Mucosa of gallbladder (tissue), 1 donor: ENCODE measurements at places on chromosomes 11 and 22.

DNA sequence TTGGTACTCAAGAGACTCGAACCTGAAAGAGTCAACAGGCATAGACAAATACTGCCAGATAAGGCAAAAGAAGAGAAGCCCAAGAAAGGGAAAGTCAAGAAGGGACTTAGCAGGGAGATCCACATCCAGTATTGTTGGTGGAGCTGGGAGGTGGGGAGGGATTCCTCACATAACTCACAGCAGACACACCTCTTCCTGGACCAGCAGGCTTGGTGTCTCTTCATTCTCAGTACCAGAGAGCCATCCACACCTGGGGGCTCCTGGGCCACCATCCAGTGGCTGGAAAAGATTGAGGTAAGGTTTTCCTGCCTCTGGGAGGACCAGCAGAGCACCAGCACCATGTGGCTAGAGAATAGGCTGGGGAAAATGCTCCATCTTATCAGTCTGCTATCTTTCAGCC, 161.6 kb upstream of the SESN3 start:
- no peak for DNase-seq

- DNase-seq = no peak
Measured at GRCh38 chr11:92738276-92738675, 231.2 kb upstream of the MTNR1B start.

- DNase-seq = no peak
Measured at GRCh38 chr22:39631381-39632286, 61.1 kb downstream of the CACNA1I start.

GRCh38 chr11:76802151-76802550, 19.0 kb downstream of the TSKU start:
- no peak for DNase-seq

GRCh38 chr11:44854741-44855492, 95.8 kb downstream of the TP53I11 start:
- no peak for DNase-seq

GRCh38 chr11:47466701-47467250, 17.8 kb upstream of the RAPSN start:
- DNase-seq = peak; percentile 37

DNA sequence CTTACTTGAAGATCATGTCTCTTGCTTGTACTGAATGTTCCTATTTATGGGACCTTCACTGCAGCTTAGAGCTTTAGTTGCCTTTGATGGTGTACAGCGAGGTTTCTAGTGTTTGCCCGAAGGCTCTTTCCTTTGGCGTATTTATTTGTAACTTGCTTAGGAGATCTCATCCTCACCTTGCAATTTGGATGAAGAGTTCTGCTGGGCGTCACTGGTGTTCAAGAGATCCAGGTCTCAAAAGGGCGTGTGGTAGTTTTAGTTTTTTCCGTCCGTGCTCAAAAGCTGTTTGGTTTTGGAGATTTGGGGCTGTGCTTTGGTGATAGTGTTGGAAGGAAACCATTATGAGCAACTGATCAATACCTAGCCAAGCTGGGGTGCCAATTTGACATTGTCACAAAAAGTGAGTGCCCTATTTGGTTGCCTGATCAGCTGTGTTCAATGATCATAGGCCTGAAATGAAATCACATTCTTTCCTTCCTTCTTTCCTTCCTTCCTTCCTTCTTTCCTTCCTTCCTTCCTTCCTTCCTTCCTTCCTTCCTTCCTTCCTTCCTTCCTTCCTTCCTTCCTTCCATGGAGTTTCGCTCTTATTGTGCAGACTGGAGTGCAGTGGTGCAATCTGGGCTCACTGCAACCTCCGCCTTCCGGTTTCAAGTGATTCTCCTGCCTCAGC, 69.7 kb upstream of the GRAMD1B start:
- no peak for DNase-seq

- DNase-seq = no peak
Measured at GRCh38 chr11:10273738-10274137, 20.3 kb downstream of the SBF2 start.

GRCh38 chr22:17853073-17853472, 78.8 kb upstream of the BID start:
- DNase-seq = no peak

- no peak for DNase-seq
Measured at GRCh38 chr11:86737737-86738136, 62.6 kb upstream of the PRSS23 start.

GRCh38 chr11:11486002-11486401, 133.0 kb upstream of the CSNK2A3 start:
- peak; percentile 50 for DNase-seq
